ENCODE measurements at places on chromosomes 2 and 18.

DNA sequence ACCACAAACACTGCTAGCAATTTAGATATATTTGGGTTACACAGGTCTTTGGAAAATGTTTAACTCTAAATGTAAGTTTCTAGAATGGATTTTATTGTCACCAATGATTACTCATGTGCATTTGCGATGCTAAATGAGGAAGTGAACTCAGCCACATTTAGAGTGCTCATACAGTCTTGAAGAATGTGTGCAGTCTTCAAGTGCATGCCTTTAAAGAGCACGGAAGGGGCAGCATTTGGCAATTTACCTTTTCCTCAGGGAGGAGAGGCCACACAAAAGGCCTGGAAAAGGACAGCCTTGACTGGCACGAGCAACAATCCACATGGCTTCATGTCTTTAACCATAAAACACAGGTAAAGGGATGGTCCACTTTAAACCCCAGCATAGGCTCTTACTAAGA is 78.5 kb upstream of the STK17B start:
- no peak for DNase-seq

DNA sequence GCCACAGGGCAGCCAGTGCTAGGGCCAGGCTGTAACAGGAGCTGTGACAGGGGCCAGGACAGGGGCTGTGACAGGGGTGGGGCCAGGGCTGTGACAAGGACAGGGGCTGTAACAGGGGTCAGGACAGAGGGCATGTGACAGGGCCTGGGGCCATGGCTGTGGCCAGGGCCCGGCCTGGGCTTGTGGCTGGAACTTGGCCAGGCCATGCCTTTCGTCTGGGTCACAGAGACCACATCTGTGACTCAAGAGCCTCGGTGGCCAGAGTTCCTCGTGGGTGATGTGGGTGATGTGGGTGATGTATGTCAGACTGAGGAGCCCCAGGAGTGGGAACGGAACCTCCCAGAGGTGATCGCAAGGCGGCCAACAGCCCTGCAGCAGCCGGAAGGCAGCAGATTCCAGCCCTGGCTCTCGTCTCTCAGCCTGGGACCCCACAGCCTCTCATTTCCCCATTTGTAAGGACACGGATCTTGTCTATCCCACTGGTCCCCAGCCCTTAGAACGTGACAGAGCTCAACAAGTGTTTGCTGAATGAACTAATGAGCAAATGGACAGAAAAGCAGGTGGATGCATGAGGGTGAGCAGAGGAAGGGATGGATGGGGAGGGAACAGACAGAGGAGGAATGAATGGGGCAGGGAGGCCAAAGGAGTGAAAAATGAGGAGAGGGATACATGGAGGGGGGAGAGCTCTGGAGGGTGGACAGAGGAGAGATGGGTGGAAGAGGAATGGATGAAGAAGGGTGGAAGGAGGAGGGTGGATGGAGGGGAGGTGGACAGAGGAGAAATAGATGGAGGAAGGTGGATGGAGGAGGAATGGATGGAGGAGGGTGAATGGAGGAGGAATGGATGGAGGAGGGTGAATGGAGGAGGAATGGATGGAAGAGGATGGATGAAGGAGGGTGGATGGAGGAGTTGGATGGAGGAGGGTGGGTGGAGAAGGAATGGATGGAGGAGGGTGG is 17.3 kb downstream of the ESPNL start:
- no peak for DNase-seq

- no peak for DNase-seq
Measured at GRCh38 chr2:208479342-208479741, 72.8 kb downstream of the PTH2R start.

- no peak for DNase-seq
Measured at GRCh38 chr2:199147216-199147615, 310.5 kb downstream of the SATB2 start.

DNA sequence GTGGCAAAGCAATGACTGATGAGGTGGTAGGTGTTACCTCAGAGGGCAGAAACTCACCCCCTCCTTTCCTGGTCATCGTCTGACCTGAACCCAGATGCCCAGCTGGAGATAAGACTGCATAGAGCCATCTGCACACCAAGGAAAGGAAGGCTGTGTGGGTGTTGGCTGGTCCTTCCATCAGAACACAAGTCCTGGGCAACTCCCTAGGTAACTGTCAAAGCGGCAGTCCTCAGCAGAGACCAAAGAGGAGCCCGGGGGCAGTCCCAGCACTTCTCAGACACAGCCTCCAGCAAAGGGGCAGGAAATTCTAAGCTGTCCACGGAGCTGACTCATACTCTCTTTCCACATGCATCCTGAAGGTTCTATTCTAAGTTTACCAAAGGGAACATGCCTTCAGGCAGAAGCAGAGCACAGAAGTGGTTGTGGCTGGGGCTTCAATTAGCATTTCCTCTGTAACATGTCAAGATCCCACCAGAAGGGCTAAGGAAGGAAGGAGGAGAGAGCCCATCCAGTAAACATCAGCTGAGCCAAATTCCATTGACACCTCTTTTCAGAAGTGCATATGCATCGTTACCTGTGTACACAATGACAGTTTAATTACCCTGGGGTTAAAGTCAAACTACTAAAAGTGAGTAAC is 54.7 kb downstream of the SPRED2 start:
- DNase-seq: peak; percentile 30

- no peak for DNase-seq
Measured at GRCh38 chr2:85994421-85994777, 105.6 kb upstream of the ST3GAL5 start.

- DNase-seq: no peak
Measured at GRCh38 chr2:24853996-24854395, 60.8 kb downstream of the CENPO start.

DNA sequence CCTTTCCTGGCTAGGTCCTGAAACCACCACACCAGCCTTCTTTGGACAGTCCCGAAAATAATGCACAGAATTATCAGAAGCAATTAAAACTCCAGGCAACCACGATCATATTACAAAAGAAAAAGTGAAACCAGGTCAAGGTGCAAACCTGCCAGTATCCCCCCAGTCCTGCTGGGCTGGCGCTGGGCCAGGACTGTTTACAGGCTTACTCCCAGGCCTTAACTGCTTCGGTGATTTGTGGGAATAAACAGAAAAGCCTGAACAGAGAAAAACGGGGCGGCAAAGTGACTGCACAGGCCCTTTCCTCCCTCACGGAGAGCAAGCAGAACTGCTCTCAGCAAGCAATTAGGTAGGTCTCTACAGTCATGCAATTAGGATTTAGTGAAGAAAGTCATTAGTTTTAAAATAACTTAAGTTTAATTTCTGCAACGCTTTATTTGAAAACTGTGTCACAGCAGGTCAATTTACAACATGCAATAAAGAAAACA is 1.3 kb downstream of the HDAC4 start:
- DNase-seq: peak; percentile 9

GRCh38 chr2:127187831-127188230 is 32.3 kb downstream of the CYP27C1 start:
- DNase-seq: no peak

- no peak for DNase-seq
Measured at GRCh38 chr2:126809340-126809739, 89.3 kb upstream of the TEX51 start.

DNA sequence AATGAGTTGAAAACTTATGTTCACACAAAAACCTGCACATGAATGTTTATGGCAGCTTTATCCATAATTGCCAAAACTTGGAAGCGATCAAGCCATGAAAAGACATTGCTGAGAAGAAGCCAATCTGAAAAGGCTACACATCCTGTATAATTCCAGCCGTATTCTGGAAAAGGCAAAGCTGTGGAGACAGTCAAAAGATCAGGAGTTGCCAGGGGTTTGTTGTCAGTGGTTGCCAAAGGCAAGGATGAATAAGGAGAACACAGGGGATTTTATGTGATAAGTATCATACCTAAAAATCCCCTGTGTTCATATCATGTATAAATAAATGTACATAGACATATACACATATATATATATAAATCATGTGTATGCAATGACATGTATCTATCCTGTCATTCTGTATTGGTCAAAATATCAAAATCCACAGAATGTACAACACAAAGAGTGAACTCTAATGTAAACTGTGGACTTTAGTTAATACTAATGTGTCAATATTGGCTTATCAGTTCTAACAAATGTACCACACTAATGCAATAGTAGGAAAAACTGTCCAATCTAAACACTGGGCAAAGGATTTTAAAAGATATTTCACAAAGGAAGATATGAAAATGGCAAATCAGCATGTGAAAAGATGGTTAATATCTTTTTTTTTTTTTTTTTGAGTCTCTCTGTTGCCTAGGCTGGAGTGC is 75.8 kb downstream of the PTRHD1 start:
- no peak for DNase-seq

GRCh38 chr2:1209246-1209645 is 204.0 kb upstream of the TPO start:
- no peak for DNase-seq

GRCh38 chr2:136025057-136025973 is 39.9 kb upstream of the DARS1 start:
- DNase-seq: peak; percentile 27

GRCh38 chr2:46477925-46478324 is 1.4 kb upstream of the TMEM247 start:
- DNase-seq: no peak

DNA sequence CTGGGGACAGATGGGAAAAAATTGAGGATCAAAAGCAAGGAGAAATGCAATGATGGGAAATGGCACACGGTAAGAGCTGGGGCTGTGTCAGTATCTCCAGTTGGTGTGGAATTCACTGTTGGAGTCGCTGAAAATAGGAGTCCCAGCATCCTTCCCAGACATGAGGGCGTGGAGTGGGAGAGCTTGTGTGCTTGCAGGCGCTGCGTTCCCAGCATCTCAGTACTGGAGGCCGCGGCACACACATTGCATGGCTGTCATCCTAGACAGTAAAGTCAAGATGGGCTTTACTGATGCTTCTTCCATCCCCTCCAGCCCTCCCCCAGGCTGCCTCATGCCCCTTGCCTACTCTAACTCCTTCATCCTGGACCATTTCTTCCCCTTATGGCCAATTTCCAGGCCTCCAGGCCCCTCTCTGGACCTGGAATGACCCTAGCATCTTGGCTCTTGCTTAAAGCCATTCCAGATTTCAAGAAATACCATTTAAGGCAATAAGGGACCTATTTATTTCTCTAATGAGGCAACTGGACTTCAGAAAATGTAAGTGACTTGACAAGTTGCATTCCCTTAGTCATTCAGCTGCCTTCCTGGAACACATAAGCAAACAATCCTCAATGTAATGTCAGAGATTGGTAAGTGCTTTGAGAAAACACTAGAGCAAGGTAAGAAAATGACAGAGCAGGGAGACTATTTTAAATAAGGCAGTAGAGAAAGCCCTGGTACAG is 70.5 kb upstream of the TTC39C start:
- DNase-seq: no peak

DNA sequence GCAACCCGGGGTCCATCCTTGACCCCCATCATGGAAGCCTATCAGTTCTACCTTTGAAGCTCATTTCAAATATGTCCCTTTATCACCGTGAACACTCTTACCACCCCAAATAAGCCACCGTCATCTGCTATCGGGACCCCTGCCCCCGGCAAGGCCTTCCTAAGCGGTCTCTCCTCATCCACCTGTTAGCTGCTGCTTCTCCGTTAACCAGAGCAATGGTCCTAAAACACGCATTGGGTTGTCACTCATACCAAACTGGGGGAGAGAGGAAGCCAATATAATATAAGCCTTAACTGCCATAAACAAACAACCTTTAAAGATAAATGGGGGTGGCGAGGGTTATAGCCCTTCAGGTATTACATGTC is 680 bp downstream of the ASNSD1 start:
- DNase-seq: no peak
